Suppressor macrophage treated with lipopolysaccharide for 1 hour (primary cell): ENCODE measurements at places on chromosomes 5 and 9.
A peak's percentile ranks its signal among the peaks of the same experiment; 100 is the strongest.

DNA sequence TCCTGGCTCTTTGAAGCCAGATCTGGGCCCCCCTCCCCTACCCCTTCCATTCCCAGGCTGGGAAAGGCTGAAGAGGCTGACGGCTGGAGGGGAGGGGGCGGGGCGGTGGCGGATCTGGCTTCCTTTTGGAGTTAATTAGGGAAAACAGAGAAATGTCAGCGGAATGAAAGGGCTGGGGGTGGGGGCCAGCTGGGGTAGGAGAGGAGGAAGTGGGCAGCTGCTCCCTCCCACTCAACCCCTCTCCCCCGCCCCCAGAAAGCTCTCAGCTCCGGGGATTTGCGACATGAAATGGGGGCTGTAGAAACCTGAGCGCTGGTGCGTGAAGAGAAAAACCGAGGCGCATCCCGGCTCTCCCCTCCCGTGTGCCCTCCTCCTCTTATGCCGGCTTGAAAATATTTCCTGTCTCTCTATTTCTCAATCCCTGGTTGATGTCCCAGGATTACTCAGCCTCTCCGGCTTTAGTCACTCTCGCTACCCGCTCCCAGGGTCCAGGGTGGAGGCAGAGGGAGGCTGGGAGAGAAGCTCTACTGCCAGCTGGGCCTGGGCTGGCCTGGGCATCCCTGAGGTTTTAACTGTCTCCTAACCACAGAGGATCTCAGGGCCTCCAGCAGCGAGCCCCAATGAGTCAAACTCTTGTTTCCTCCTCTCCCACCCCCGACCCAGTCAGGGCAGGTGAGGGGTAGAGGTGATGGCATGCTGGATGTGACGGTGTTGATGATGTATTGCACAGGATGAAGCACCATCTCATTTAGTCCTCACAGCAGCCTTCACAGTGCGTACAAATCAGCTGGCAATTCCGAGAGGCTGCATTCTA, 20.1 kb downstream of the PCDHGC5 start:
- DNase-seq, result peak; percentile 84

DNA sequence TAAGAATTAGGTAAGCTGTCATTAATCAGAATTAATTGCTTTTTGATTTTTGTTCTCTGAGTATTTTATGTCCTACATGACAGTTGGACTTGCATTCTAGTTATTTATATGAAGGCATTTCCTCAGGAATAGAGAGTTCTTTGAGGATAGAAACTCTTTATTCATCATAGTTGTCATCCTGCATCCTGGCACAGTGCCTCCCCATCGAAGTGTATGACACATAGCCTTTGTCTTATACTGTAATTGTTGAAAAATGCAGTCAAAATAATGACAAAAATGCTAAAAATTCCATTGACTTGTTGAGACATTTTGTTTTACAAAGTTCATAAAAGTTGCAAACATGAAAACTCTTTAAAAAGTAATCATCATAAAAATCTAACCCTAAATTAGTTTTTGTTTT, 36.5 kb downstream of the CFAP95 start:
- no peak for DNase-seq

DNA sequence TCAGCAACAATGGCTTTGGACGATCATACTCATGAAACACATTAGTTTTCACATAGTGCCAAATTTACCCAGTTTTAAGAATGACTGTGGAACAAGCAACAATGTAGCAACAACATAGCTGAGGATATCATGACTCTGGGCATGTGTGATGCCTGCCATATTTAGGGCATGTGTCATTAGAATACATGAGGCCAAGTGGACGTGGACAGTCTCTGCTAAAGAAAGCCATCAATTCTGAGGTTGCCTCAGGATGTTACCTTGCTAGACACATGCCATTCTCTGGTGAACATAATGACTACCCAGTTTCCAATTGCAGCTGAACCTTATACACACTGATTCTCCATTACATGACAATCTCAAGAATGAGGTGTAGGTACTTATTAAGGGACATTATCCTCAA, 103.3 kb upstream of the ADAMTS19 start:
- no peak for DNase-seq

DNA sequence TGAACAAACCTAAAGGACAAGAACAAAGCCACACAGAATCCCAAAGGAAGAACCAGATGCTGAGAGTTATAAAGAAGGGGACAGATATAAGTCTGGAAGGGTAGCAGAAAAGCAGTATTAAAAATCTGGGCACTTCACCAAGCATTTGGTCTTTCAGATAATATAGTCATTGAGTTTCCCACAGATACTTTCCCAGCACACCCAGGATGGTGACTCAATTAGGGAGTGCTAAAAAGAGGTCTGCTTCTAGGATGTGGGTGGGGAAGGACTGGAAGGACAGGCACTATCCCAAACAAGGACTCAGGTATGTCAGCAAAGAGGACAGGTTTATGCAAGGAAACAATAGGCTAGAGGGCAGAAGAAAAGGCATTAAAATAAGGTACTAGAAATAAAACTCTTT, 59.3 kb downstream of the DIAPH1 start:
- no peak for DNase-seq

GRCh38 chr9:136121801-136122200, 3.1 kb upstream of the TMEM250 start:
- DNase-seq, result no peak

GRCh38 chr5:77669677-77670076, 31.2 kb upstream of the OTP start:
- no peak for DNase-seq

DNA sequence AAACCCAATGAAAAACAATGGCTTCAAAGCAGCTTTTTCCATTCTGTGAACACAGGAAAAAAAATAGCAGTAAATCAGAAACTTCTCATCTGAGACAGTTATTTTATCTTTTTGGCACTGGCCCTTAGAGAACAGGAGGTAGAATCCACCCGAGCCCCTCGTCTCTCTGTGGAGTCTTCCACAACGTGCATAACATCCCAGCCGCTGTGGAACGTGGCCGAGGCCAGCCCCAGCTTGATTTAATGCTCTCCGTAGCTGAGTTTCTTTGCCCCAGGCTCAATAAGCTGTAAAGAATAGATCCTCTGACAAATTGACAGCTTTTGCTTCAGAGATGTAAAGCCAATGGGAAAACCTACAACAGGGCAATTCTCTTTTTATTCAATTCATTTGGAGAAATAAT, 107.9 kb upstream of the DAP start:
- no peak for DNase-seq

DNA sequence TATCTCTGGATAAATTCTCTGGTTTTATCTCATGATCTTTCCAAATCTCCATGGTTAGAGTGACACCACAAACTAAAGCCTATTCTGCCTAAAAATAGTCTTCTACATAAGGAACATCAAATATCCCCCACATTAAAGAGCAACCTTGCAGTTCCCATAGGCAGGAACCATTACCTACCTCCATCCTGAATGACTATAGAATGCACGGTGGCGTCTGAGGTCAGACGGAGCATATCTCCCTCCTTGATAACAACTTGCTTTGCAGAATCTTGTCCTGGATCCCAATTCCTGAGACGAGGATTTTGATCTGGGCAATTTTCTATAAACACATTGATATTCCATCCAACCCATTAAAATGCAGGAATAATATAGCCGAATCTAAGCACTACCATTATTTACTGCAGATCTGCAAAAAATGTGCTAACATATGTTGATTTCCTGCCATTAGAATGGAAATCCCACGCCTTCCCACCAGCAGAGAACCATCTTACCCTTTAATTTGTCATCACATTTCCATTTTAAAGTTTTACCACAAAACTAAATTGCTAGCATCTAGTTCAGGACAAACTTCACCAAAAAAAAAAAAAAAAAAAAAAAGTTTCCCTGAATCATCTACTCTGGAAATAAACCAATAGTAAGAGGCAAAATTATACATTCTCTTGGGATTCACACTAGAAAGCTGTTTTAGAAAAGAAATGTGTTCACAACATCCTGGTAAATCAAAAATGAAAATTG, 22.1 kb downstream of the CEMIP2 start:
- no peak for DNase-seq

DNA sequence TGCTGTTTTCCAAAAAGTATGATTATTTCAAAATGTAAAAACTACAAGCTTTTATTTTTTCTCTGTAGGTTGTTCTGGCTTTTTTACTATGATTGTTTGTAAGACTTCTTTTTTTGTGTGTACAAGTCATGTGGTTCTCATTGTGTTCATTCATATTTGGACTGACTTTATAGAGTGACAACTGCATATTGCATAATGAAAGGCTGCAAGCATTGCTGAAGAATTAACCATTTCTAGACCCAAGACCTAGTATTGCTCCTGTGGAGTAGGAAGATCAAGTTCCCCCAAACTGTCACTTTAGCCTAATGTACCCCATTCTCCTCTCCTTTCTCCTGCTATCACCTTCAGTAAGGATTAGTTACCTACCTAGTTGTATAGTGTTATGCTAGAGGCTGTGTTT, 10.0 kb downstream of the MAP1B start:
- DNase-seq, result no peak

DNA sequence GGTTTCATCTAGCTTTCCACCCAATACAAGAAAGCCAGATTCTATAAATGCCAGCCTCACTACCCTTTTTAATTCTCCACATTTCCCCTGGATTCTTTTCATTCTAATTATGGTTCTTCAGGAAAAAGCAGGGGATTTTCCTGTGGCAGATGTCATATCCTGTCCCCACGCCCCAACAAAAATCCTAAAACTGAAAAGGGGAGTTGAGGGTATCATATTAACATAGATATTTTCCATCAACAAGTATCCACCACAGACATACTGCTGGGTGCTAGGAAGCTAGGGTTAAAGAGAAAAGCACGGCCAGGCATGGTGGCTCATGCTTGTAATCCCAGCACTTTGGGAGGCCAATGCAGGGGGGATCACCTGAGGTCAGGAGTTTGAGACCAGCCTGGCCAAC, 38.0 kb downstream of the CDK5RAP2 start:
- DNase-seq, result no peak

GRCh38 chr9:127519301-127520166, 68.2 kb downstream of the LRSAM1 start:
- peak; percentile 98 for DNase-seq

DNA sequence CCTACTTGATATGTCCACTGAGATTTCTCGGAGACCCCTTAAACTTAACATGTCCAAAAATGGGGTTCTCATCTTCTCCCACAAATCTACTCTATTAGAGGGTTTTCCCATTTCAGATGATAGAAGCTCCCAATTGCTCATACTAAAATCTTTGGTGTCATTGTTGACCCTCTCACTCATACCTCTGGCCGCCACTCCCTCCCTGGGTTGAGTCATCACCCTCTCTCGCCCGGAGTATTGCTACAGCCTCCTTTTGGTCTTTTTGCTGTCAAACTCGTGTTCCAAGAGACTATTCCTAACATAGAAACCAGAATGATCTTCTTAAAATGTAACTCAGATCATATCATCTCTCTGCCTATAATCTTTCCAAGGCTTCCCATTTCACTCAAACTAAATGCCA, 91.0 kb upstream of the GNAQ start:
- DNase-seq, result peak; percentile 27

DNA sequence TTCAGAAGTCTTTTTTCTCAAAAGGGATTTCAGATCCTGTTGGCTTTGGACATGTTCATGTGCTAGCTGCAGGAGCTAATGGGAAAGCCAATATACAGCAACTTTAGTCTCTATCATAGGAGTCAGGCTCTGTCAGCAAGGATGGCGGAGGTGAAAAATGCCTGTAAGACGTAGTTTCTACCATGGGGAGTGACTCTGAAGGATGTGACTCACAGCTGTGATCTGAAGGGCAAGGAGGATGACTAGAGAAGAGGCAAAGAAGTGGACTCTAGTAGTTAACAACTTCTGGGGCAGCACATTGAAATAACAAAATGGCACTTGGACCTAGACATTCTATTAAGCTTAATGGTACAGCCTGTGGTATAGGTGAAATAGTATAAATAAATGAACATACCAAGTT, 3.1 kb upstream of the NDUFS4 start:
- no peak for DNase-seq

- DNase-seq, result peak; percentile 57
Measured at GRCh38 chr5:171484460-171484899, 65.0 kb downstream of the FGF18 start.

- DNase-seq, result peak; percentile 24
Measured at GRCh38 chr5:81516091-81516490, 122.2 kb upstream of the ACOT12 start.

DNA sequence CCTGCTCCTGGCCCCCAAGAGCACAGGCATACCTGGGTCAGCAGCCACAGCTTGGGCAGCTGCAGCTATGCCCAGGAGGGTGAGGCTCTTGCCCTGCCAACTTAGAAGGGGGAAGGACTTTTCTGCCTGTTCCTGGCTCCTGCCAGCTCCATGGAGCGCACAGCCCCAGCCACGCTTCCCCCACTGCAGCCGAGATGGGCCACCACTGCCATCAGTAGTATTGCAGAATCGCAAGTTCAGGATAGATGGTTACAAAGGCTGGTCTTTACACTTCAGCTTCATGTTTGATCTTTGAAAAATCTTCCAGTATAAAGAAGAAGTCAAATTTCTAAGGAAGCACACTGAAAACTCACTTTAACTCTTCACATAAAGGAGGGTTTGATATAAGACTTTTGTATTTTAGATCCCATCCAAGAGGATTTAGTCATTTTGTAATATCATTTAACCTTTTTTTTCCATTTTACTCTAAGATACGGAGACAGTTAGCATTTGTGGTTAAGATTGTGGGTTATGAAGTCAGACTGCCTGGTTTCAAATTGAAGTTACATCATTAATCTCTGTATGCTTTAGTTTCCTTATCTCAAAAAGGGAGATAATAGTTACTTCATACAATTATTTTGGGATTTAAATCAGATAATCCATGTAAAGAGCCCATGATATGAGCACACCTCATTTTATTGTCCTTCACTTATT, 81.8 kb downstream of the NLN start:
- DNase-seq, result no peak

DNA sequence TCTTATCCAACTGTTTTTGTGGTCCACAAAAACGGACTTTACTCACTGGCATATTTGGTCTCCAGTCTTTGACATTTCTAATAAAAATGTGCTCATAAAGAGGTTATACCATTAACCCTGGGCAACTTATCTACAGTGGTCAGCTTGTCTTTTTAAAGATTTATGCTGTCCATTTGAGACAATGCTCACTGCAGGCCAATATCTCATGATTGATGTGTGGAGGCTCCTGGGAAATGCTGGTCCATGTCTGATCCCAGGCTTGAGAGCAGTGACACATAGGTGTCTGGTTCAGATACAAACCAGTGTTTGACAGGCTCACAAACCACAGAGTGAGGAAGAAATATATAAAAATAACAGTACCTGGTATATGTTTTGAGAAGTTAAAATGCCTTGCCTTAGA, 180.7 kb downstream of the TARS1 start:
- DNase-seq, result no peak

DNA sequence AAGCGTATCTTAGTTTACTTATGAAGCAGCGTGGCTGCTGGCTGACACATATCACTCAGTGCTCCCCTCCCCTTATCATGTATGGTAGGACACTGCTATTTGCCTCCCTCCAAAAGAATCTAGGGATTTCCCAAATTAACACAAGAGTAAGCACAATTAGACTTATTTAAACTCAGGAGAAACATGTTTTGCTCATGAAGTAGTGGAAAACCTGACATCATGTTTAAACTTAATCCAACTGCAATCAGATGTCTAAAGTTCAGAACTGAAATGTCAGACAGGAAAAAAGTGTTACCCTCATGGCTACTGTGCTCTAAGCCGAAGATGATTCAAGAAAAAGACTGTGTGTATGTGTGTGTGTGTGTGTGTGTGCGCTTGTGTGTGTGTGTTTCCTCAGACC, 324.1 kb upstream of the TNC start:
- DNase-seq, result no peak

GRCh38 chr5:79853676-79854418, 137.2 kb downstream of the MTX3 start:
- no peak for DNase-seq

GRCh38 chr9:115114084-115114483, 3.9 kb downstream of the TNC start:
- DNase-seq, result no peak
